ENCODE measurements at places on chromosomes 4 and X. TPM values are rescaled to one million over a fixed set of nuclear protein-coding genes. Genes with fewer than 3 reads are reported as not detected.
A peak's percentile ranks its signal among the peaks of the same experiment; 100 is the strongest.

Gene MAML3
- total RNA-seq: 2.8 TPM

Gene KLF8
- total RNA-seq: 6.7 TPM

GRCh38 chr4:99979872-99980271 lies 29.8 kb upstream of the H2AZ1 start:
- DNase-seq: no peak
- no peak overlapping the region for H3K4me3 ChIP-seq

DNA sequence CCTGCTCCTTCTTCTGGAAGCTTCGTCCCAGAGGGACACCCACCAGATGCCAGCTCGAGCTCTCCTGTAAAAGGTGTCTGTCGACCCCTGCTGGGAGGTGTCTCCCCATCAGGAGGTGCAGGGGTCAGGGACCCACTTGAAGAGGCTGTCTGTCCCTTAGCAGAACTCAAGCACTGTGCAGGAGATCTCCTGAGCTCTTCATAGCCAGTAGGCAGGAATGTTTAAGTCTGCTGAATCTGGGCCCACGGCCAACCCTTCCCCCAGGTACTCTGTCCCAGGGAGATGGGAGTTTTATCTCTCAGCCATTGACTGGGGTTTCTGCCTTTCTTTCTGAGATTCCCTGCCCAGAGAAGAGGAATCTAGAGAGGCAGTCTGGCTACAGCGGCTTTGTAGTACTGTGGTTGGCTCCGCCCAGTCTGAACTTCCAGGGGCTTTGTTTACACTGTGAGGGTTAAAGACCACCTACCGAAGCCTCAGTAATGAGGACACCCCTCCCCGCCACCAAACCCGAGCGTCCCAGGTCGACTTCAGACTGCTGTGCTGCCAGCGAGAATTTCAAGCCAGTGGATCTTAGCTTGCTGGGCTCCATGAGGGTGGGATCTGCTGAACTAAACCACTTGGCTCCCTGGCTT lies 1383.0 kb upstream of the TENM3 start:
- no peak overlapping the region for H3K4me3 ChIP-seq
- H3K27me3 ChIP-seq: no peaks in the 10 kb centered on the region

- no peak overlapping the region for H3K27ac ChIP-seq
- DNase-seq: no peak
- no peaks in the 10 kb centered on the region for H3K36me3 ChIP-seq
- no peaks in the 10 kb centered on the region for H3K27me3 ChIP-seq
Measured at GRCh38 chr4:14965071-14965470, 37.2 kb upstream of the CPEB2 start.

GRCh38 chr4:162341533-162341932 lies 177.7 kb upstream of the FSTL5 start:
- H3K4me3 ChIP-seq: no peak overlapping the region
- H3K36me3 ChIP-seq: no peaks in the 10 kb centered on the region
- H3K4me1 ChIP-seq: no peaks in the 10 kb centered on the region
- H3K27me3 ChIP-seq: no peaks in the 10 kb centered on the region

- peaks cover 5% of the 10 kb centered on the region for H3K4me1 ChIP-seq
- no peak overlapping the region for H3K27ac ChIP-seq
- H3K27me3 ChIP-seq: no peaks in the 10 kb centered on the region
Measured at GRCh38 chrX:79110731-79111130, 33.8 kb upstream of the GPR174 start.

- no peak overlapping the region for H3K27ac ChIP-seq
- no peaks in the 10 kb centered on the region for H3K27me3 ChIP-seq
- no peaks in the 10 kb centered on the region for H3K36me3 ChIP-seq
- no peak overlapping the region for H3K4me3 ChIP-seq
- no peaks in the 10 kb centered on the region for H3K4me1 ChIP-seq
Measured at GRCh38 chr4:126719852-126720251, 912.9 kb upstream of the INTU start.

DNA sequence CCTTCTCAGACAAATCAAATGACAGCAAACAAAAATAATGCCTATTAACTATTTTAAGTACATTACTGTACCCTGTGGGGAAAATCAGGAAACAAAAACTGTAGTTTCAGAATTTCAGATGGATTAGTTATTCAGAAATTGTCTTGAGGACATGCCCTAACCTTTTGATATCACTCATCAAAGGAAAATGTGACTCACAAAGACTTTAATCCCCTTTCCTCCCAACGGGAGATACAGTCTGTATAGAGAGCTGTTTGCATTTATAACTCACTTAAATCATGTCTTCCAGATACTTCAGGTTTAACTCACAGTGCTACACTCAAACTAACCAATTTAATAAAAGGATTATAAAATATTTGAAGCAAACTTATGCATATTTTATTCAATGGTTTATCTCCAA lies 304.0 kb downstream of the MAPK10 start:
- H3K27ac ChIP-seq: no peak overlapping the region
- H3K36me3 ChIP-seq: no peaks in the 10 kb centered on the region
- no peaks in the 10 kb centered on the region for H3K4me1 ChIP-seq
- no peak overlapping the region for H3K4me3 ChIP-seq
- no peaks in the 10 kb centered on the region for H3K27me3 ChIP-seq
- no peak for DNase-seq

GRCh38 chr4:84875636-84876371 lies 90.7 kb downstream of the WDFY3 start:
- no peaks in the 10 kb centered on the region for H3K27me3 ChIP-seq
- no peak overlapping the region for H3K4me3 ChIP-seq
- no peaks in the 10 kb centered on the region for H3K36me3 ChIP-seq
- H3K4me1 ChIP-seq: no peaks in the 10 kb centered on the region
- no peak overlapping the region for H3K27ac ChIP-seq

DNA sequence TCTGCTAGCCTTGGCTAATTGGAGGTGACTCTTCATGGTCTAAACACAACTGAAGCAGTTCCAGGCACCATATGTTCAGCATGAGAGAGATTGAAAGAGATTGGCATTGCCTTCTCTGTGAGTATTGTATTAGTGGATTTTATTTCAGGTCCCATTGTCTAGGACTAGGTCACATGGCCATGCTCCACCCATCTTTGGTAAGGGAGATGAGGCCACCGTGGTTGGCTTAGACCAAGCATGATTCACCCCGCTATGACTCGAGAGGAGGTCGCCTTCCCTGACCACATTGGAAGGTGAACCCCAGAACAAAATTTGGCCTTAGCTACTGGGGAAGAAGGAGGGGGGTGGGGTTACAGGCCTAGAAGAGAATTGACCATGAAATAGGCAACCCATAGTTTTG lies 109.9 kb upstream of the BCOR start:
- peaks cover 12% of the 10 kb centered on the region for H3K4me1 ChIP-seq
- H3K27ac ChIP-seq: no peak overlapping the region
- DNase-seq: peak; percentile 4
- H3K27me3 ChIP-seq: no peaks in the 10 kb centered on the region
- no peak overlapping the region for H3K4me3 ChIP-seq

- no peaks in the 10 kb centered on the region for H3K4me1 ChIP-seq
- H3K36me3 ChIP-seq: no peaks in the 10 kb centered on the region
- no peak overlapping the region for H3K4me3 ChIP-seq
- DNase-seq: no peak
- no peaks in the 10 kb centered on the region for H3K27me3 ChIP-seq
Measured at GRCh38 chrX:5086388-5086787, 1142.3 kb downstream of the NLGN4X start.

DNA sequence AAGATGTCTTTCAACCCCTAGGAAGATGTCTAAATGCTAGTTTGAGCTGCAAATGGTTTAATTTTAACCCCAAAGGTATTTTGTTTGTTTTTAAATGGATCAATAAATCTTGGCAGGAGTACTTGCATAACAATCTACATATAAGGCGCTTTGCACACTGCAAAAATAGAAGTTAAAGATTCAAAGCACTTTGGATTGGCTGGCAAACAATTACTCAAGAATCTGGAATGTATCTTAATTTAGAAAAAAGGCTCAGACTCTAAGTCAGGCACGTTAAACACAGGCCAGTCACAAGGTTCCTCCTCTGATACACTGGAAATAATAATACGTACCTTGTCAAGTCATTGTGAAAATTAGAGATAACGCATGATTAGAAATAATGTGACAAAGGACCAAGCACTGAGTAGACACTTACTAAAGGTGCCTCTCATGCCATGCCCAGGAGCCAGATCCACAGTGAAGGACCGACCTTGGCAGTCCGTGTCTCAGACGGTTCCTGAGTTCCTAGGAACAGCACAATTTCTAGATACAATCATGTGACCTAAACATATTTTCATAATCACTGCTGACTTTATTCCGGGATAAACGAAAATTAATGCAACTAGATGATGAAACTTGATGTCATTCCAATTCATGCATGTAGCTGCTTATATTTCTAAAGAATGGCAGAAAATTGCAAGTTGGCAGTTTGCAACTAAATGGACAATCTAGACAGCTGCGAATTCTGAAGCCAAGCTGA lies 49.6 kb downstream of the PROM1 start:
- no peaks in the 10 kb centered on the region for H3K4me1 ChIP-seq
- no peaks in the 10 kb centered on the region for H3K36me3 ChIP-seq
- no peak for DNase-seq
- no peak overlapping the region for H3K4me3 ChIP-seq
- no peak overlapping the region for H3K27ac ChIP-seq
- H3K27me3 ChIP-seq: no peaks in the 10 kb centered on the region
